ENCODE measurements at places on chromosomes 7 and 10. TPM values are rescaled to one million over a fixed set of nuclear protein-coding genes. Genes with fewer than 3 reads are reported as not detected.

- no peak for DNase-seq
Observed at GRCh38 chr7:92749327-92749755, 87.0 kb downstream of the CDK6 start.

DNA sequence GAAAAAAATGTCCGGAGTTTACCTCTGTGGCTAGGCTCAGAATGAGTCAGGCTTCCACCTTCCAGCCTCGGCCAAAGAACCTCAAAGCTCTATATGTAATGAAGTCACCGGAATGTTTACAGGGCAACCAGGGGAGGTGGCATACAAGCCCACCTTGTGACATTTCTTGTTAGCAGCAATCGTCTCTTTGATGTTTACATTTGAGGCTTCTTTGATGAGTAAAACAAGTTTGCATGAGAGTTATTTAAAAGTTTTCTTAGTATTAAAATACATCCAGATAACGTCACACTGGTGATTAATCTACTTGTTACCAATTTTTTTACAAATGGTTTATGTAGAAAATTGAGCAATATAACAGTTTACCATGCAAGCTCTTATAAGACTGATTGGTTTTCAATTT, 133.1 kb upstream of the ADAM12 start:
- no peak for DNase-seq

GRCh38 chr7:108455998-108456677, at the start of gene NRCAM:
Gene NRCAM, minus strand, starts transcription at chr7:108456436. Its CDS starts 216,372 bp downstream, at chr7:108240064.
- DNase-seq, result peak; percentile 21

GRCh38 chr7:134593530-134594392, 44.9 kb downstream of the AKR1B15 start:
- DNase-seq, result no peak

Gene CBLL1
- total RNA-seq, result 24.0 TPM

Gene NKX2-3
- total RNA-seq, result 0.11 TPM

All from urinary bladder (tissue), 4 donors.